IPS DF 6.9 (cell line): ENCODE measurements at places on chromosomes 5 and 9.

DNA sequence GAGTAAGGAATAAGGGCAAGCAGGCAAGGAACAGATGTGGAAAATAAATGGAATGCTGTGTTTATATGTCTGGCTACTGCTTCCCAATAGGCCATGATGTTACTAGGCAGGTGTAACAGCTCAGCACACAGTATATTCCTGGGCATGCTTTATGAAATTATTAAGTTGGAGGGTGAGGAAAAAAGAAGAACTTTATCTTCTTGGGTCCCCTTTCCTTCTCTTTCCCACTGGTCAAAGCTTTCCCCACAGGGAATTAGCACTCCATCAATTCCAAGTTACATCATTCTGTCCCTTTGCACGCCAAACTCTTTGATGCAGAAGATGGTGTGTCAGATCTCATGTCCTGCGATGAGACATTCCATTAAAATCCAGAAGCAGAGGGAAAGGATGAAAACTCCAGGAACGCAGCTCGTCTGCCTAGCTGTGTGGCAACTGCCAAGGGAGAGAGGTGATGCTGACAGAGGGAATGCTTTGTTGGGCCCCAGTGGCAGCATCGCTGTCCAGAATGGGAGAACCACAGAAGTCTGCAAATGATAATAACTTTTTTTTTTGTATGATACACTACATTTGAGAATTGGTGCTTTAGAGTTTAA lies 447.3 kb upstream of the ARRDC3 start:
- DNase-seq = no peak

DNA sequence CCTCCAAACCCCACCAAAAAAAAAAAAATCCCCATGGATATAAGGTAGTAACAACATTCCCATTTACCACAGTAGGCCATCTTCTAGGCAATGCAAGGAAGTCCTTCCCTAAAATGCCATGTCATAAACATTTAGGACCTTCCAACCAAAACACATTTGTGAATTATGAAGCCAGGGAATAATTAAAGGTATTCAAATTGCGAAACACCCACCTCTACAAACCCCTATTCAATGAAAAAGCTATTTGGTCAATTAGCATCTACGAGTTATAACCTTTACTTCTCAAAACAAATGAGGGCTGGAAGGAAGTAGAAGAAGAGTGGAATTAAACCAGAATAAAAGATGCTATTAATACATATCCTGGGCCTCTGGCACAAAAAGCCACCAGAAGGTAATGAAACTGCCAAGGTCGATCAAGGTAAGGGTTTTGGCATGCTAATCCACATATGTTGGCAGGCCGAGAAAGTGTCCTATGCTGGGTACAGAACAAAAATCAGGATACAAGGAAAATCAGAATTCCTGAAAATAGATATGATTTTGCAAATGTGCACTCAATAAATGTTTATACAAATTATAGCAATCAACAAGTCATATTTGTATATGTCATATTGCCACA lies 47.7 kb downstream of the MTMR12 start:
- DNase-seq = no peak

DNA sequence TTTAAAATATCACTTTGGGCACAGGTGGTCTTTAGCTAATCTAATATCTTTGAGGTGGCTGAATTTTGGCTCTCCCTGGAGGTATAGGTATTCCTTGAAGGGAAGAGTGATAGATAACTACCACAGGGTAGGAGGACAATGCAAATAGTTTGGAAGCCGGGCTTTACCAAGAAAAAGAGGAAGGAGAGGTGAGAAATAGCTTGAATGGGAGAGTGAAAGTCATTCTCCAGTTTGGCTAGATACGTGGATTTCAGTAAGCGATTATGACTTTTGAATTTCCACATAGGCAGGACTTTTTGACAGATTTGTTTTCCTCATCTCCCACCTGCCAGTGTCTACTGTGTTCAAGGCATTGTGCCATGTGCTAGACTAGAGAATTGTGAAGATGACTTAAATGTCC lies 45.5 kb downstream of the RASA1 start:
- DNase-seq = no peak

GRCh38 chr5:39055768-39056398 lies 18.3 kb downstream of the RICTOR start:
- no peak for DNase-seq
